ENCODE measurements at places on chromosomes 6 and 20.

GRCh38 chr20:17622086-17622850 lies 52.4 kb downstream of the DSTN start:
- no peak for DNase-seq

DNA sequence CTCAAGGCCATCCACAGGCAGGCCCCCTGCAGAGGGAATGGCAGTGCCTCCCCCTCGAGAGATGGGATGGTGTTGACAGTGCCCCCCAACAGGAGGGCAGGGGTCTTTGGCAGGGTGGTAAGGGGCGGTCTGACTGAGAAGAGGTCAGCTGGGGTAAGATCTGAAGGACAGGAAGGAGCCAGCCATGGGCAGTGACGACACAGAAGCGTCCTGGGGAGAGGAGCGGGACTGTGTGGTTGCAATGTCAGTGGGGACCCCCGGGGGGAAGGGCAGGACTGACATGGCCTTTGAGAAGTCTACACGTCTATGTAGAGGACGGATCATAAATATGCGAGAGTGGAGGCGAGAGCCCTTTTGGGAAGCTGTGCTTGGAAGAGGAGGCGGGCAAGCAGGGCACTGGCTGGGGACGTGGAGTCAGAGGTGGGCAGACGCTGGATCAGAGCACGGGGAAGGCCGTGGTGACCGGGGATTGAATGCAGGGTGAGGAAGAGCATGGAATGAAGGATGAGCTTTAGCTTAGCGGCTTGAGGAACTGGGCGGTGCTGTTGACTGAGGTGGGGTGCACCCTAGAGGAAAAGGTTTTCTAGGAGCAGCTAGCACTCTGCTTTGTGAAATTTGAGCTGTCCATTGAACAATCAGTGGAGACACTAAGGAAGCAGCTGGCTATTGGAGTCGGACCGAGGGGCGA lies 82.5 kb upstream of the AGPAT4 start:
- DNase-seq, result no peak

DNA sequence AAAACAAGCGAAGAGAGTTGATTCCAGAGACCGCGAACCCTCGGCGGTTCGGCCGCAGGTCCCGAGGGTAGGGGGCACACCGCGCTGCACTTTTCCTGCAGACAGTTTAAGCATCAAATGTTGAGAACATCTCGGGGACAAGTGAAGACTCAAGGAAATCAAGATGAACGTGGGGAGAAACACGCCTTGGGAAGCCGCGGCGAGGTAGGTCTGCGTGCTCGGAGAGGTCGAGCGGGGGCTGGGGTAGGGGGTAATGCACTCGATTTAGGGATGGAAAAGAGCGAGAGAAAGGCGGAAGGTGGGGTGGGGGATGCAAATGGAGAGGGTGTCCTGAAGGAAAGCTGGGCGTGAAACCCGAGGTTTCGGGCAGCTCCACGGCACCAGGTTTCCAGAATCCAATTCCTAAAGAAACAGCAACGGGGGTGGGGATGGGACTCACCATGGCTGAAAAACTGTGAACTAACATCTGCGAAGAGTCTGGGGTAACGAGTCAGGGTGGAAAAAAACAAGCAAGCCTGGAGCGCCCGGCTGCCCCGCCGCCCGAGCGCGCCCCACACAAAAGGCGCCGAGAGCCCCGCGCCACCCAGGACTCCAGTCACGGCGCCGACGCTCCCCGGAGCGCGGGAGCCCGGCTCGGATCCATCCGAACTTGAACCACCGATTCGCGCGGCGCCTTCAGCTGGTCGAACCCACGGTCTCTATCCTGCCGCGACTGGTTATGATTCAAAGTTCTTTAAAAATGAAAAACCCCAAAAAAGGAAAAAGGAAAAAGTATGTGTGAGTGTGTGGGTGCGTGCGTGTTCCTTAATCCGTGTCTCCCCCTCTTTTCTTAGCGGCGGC lies 3.5 kb downstream of the TFAP2A start:
- no peak for DNase-seq

DNA sequence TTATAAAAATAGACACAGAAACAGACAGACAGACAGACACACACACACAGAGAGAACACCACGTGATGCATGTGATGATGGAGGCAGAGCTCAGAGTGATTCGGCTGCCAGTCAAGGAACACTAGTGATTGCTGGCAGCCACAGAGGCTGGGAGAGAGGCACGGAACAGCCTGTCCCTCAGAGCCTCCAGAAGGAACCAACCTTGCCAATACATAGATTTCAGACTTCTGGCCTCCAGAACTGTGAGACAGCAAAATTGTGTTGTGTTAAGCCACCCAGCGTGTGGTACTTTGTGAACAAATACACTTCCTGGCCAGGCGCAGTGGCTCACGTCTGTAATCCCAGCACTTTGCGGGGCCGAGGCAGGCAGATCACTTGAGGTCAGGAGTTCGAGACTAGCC lies 9.5 kb upstream of the PARD6B start:
- DNase-seq, result no peak

GRCh38 chr6:111758608-111759329 lies 114.5 kb downstream of the FYN start:
- no peak for DNase-seq

DNA sequence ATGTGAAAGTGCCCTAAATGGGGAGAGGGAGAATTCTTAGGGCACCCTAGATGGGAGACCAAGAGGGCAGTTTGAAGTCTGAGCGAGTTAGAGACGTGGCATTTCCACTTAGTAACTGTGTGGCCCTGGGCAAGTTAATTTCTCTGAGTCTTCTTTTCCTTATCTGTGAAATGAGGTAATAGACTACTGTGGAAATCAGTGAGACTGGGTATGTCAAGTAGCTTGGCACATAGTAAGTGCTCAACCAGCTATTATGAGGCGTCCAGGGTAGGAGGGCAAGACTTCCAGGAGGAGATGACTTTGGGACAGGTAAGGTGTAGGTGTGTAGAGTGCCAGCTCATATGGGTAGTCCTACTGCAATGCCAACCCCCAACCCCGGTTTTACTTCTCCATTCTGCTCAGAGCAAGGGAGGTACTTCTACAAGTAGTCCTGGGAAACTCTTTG lies 770 bp downstream of the KIF3B start:
- DNase-seq, result no peak

DNA sequence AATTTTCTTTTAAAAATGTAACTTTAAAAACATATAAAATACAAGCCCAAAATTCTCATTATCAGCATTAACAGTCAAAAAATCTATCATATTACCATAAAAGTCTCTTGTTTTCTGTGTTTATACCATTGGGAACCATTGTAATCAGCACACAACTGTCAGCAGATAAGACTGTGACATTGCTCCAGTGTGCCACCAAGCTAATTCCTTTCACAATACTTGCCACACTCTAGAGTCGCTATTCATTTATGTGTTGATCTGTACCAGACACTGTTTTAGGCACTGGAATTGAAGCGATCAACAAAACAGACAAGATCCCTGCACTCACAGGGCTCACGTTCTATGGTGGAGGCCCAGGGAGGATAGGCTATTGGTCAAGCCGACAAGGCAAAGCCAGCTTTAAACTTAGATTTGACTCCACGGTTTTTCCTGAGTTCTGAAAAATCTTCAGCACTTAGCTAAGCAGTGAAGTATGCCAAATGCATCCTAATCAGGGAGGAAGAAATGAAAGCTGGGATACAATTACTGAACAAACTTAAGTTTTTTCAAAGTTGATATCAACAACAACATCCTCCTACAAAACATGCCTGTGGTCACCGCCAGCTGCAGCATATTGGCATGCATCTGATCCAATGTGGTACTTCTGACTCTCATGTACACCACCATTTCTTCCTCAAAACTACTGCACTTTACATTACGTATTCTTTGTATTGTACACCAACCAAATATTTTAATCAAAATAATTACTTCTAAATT lies 60.5 kb downstream of the GMDS start:
- DNase-seq, result no peak

GRCh38 chr6:161374971-161375873 lies 101.4 kb upstream of the AGPAT4 start:
- no peak for DNase-seq

DNA sequence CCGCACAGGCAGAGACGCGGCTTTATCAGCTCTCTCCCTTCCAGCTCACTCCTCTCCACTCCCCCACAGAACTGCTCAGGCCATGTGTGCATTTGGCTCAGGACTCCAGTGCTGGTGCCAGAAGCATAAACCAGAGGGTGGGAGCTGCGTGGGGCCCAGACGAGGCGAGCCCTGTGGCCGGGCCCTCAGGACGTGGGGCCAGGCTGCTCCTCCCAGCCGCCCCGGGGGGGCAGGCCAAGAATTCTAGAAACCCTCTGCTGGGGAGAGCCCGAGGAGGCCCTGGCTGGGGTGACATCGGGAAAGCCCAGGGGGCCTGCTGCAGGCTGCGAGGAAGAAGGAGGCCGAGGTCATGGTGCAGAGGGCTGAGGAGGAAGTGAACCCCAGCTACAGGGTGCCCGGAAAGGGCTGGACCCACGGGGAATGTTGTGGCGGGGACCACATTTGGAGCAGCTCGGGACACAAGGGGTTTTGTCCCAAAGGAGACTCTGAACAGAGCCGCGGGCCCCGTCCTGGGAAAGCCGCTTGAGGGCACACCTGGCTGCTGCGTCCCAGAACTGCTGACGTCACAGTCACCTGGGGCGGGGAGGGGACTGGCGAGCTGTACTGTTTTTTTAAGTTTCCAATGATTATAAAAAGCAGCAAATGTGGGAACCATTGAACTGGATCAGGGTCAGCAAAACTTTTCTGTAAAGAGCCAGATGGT lies 107.1 kb downstream of the BANF2 start:
- DNase-seq, result no peak

DNA sequence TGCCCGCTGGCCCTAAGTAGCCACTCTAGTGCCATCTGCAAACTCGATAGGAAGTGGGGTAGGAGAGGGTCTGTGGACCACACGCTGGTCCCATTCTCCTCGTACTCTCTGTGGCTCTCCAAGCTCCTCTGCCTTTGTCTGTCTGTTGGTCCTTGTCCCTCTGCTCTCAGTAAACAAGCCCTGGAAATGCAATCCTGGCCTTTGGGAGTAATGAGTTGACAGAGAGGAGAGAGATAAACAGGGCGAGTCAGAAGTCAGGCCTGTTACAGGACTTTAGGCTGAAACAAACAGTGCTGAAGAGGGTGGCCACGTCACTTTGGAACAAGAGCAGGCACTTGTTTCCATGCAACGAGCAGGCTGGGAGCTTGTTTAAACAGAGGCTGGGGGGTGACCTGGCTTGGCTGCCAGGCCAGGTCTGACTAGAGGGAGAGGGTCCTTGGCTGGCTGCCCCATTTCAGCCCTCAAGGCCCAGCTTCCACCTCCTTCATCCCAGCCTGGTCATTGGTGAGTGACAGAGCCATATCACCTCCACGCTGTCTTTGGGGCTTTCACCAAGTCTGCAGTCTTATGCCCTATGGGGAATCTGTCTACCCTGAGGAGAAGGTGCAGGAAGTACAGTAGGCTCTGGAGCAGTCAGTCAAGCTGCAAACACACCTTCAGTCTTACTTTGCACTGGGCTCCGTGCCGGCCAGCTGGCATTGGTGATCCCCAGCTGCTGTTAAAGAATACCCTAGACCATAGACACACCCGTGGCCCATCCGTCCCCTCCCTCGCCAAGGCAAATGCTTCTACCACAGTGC lies 22.6 kb downstream of the FOXP4 start:
- no peak for DNase-seq

GRCh38 chr20:36210436-36211021 lies 25.7 kb upstream of the AAR2 start:
- DNase-seq, result no peak

DNA sequence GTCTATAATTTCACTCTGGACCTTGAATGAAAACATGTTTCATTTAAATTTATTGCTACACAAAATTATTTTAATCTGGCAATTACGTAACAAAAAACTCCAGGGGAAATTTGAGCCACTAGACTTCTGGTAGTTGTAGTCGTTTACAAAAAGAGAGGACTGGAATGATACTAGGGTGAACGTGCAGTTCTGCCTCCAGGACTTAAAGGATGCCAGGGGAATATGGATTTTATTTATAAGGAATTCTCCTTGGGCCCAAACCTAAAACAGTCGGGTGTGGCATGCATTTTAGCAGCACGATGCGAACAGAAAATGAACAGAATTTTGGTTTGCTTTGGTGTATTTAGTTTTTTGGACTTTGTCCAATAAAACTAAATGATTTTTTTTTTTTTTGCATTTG lies 76.9 kb downstream of the PRL start:
- DNase-seq, result no peak

- peak; percentile 63 for DNase-seq
Measured at GRCh38 chr20:2006452-2007361, 12.8 kb upstream of the PDYN start.

- no peak for DNase-seq
Measured at GRCh38 chr6:55117267-55117666, 57.0 kb upstream of the HCRTR2 start.

DNA sequence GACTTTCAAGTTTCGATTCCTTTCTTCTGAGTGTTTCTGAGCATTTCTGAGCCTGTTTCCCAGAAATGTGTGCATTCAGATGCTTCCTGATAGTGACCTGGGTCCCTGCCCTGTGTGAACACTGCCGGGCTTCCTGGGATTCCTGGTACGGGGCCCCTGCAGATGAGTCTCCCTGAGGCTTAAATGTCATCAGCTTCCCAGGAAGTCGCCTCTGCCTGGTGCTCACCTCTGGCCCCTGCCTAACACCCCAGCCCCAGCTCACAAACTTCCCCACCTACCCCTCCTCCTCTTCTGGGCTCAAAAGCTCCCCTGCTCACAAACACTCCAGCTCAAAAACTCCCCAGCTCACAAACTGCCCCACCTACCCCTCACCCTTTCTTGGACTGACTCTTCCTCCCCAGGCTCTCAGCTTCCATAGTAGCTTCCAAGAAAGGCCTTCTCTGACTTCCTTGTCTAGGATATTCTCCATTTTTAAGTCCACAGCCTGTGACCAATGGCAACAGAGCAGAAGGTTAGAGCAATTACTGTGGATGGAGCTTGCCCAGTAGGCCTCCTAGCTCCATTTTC lies 42.0 kb downstream of the TGM2 start:
- no peak for DNase-seq

DNA sequence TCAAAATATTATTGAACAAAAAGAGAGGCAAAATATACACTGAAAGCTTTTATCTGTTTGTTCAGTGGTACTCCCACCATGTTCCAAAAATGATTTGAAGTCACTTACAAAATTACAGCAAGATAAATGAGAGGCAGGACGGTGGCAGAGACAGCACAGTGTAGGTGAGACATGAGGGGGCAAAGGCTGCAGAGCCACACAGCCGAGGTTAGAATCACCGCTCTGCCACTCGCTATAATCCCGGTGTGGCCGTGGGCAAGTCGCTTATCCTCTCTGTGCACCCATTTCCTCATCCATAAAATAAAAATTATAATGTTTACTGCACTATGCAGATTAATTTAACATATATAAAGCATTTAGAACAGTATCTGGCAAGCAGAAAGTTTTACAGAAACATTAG lies 140.1 kb upstream of the BEND6 start:
- DNase-seq, result no peak

DNA sequence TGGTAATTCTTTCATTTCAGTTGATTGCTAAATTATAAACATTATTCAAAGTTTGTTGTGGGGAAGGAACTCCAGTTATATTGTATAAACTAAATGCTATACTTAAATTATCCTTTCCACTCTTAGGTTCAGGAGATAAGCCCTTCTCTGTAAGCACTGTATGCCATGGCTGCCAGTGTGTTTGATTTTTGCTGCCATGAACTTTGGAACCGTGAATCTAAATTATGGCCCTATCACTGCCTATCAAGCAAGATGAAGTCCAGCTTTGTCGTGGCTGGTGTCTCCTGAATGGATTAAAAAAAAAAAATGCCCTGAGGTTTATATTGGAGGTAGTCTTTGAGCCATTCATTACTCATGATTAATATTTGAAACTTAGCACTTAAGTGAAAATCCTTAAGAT lies 44.7 kb downstream of the CDC5L start:
- no peak for DNase-seq

- DNase-seq, result no peak
Measured at GRCh38 chr20:9204979-9205378, 136.1 kb downstream of the PLCB4 start.

GRCh38 chr6:2877057-2877882 lies 25.8 kb downstream of the SERPINB9 start:
- DNase-seq, result no peak

Measured in hematopoietic multipotent progenitor cell treated with erythropoietin and hydrocortisone succinate and interleukin-3 and kit ligand, for 15 days (in vitro differentiated cells).